Thoracic aorta (tissue), 2 donors: ENCODE measurements at places on chromosomes 3 and 15. TPM values are rescaled to one million over a fixed set of nuclear protein-coding genes. Genes with fewer than 3 reads are reported as not detected.
A peak's percentile ranks its signal among the peaks of the same experiment; 100 is the strongest.

DNA sequence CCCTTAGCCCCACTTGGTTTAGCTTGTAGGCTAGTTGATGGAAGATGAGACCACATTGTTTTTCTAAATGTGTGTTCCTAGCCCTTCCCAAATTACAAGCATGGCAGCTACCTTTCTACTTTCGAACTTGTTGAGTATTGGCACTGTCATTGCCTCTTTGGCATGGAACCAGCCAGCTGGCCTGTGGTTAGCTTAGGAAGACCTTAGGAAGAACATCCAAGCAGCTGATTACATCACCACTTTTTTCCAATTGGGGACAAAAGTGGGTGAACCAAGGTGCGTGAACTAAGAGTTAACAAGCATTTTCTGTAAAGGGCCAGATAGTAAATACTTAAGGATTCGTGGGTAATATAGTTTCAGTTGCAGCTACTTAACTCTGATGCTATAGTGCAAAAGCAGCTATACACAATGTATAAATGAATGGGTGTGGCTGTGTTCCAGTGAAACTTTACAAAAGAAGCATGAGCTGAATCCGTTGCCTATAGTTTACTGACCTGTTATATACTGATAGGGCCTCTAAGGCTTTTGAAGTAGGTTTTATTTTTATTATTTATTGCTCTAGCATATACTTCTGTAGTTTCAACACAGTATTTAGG is 8.5 kb downstream of the KLHL18 start:
- H3K4me3 ChIP-seq = no peak overlapping the region
- no peak overlapping the region for H3K27ac ChIP-seq
- H3K36me3 ChIP-seq = peaks cover 7% of the 10 kb centered on the region
- H3K27me3 ChIP-seq = no peaks in the 10 kb centered on the region
- H3K4me1 ChIP-seq = no peaks in the 10 kb centered on the region

DNA sequence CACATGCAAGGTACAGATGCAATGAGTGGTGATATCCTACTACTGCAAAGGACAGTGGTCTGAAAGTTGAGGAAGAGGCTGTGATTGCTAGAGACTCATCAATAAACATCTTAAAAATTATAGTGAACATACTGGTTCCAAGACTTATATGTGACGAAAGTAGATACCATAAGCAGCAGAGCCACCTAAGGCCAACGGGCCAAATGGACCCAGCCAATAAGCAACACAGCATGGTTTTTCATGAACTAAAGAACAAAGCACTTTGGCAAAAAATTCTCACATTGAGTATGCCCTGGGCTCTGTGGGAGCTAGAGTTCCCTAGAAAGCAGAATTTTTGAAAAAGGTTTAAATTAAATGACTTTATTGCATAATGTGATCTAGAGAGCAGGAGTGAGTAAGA is 272.1 kb downstream of the SI start:
- H3K4me1 ChIP-seq = no peaks in the 10 kb centered on the region
- no peak overlapping the region for H3K4me3 ChIP-seq
- no peaks in the 10 kb centered on the region for H3K27me3 ChIP-seq

DNA sequence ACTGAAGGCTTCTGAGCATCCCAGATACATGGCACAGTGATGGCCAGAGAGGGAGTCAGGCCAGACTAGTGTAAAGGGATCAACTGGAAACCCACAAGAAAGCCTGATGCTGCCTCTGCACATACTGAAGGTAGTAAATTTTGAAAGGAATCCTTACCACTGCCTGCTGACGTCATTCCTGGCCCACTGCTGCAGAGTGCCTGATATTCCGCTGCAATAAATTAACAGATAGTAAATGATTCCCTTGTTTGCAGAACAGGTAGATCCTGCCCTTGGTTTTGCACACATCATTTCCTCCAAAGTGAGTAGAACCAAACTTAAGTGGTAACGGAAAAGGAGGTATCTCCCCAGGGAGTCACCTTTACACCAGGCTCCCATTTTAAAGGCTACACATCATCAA is 146.7 kb downstream of the FBN1 start:
- peaks cover 4% of the 10 kb centered on the region for H3K4me1 ChIP-seq
- H3K27me3 ChIP-seq = no peaks in the 10 kb centered on the region
- H3K27ac ChIP-seq = no peak overlapping the region
- no peak overlapping the region for H3K4me3 ChIP-seq

DNA sequence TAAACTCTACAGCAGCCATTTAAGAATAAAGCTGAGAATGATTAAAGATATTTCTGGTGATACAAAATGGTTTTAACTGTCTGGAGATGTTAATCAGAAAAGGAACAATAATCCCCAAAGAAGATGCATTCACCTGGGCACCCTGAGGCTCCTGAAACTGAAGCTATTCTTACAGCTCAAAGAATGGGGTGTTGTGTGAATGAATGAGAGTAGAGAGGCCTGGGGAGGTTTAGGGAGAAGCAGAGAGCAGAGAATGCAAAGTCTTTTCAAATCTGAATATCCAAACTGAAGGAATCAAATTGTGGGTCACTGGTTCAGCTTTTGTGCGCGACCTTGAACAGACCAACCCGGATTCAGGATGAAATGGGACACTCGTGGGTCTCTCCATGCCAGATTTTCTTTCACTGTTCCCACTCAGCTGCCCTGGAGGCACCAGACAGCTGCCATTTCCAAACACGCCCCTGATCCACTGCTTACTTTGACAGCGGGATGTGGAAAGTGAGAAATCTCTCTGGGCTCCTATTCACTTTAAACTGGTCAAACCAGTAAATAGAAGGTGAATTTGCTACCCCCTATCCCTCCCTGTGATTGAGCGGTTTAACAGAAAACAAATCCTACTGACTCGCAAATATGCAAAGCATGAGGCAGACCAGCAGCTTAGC is 485.5 kb upstream of the THBS1 start:
- no peak overlapping the region for H3K4me3 ChIP-seq
- no peaks in the 10 kb centered on the region for H3K36me3 ChIP-seq
- no peak for DNase-seq
- no peaks in the 10 kb centered on the region for H3K27me3 ChIP-seq
- no peaks in the 10 kb centered on the region for H3K4me1 ChIP-seq
- no peak overlapping the region for H3K27ac ChIP-seq

- no peaks in the 10 kb centered on the region for H3K27me3 ChIP-seq
- no peak for DNase-seq
- H3K4me3 ChIP-seq = no peak overlapping the region
- H3K36me3 ChIP-seq = peaks cover 22% of the 10 kb centered on the region
Observed at GRCh38 chr3:119508172-119508845, 10.0 kb downstream of the TIMMDC1 start.

- no peak overlapping the region for H3K4me3 ChIP-seq
- no peaks in the 10 kb centered on the region for H3K27me3 ChIP-seq
- no peaks in the 10 kb centered on the region for H3K4me1 ChIP-seq
- DNase-seq = no peak
Observed at GRCh38 chr15:55132672-55133071, 64.1 kb downstream of the RSL24D1 start.

DNA sequence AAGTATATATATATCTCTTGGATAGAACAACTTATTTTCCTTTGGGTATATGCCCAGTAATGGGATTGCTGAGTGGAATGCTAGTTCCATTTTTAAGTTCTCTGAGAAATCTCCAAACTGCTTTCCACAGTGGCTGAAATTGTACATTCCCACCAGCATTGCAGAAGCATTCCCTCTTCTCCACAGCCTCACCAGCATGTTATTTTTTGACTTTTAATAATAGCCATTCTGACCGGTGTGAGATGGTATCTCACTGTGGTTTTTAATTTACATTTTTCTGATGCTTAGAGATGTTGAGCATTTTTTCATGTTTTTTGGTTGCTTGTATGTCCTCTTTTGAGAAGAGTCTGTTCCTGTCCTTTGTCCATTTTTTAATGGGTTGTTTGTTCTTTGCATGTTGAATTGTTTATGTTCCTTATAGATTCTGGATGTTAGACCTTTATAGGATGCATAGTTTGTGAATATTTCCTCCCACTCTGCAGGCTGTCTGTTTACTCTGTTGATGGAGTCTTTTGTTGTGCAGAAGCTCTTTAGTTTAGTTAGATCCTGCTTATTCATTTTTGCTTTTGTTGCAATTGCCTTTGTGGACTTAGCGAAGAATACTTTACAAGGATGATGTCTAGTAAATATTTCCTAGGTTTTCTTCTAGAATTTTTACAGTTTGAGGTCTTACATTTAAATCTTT is 82.7 kb upstream of the NR2F2 start:
- no peaks in the 10 kb centered on the region for H3K36me3 ChIP-seq
- no peaks in the 10 kb centered on the region for H3K27me3 ChIP-seq
- no peak for DNase-seq
- H3K27ac ChIP-seq = no peak overlapping the region

- peak; percentile 5 for DNase-seq
- peaks cover 15% of the 10 kb centered on the region for H3K4me1 ChIP-seq
- peak overlapping the region; percentile 88 for H3K4me3 ChIP-seq
- no peaks in the 10 kb centered on the region for H3K27me3 ChIP-seq
- no peaks in the 10 kb centered on the region for H3K36me3 ChIP-seq
Observed at GRCh38 chr3:23202203-23202920, 765 bp upstream of the UBE2E2 start.

DNA sequence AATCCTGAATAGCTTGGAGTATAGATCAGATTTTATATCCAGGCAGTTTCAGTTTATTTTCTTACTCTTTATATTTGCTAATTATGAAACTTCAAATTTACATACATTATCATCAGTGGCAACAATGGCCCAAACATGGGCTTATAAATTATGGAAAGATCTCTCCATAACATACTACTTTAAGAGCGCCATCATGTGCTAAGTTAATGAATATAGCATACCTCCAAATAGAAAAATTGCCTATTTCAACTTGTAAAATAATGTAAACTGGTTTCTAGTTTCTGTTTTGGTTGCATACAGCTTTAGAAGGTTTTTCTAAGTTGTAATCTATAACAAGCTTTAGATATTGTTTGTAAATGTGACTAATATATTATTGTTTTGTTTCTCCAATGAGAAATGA is 531.3 kb upstream of the UBE2E2 start:
- H3K36me3 ChIP-seq = no peaks in the 10 kb centered on the region
- no peak for DNase-seq
- no peaks in the 10 kb centered on the region for H3K27me3 ChIP-seq
- H3K4me3 ChIP-seq = no peak overlapping the region
- H3K4me1 ChIP-seq = no peaks in the 10 kb centered on the region

GRCh38 chr3:178669022-178669601 is 132.9 kb downstream of the KCNMB2 start:
- H3K4me3 ChIP-seq = no peak overlapping the region
- no peak for DNase-seq
- no peaks in the 10 kb centered on the region for H3K4me1 ChIP-seq

- no peaks in the 10 kb centered on the region for H3K36me3 ChIP-seq
- peaks cover 14% of the 10 kb centered on the region for H3K4me1 ChIP-seq
Observed at GRCh38 chr15:52682200-52682599, 3.0 kb upstream of the ATOSA start.

- no peak overlapping the region for H3K27ac ChIP-seq
- no peak overlapping the region for H3K4me3 ChIP-seq
- DNase-seq = no peak
- H3K27me3 ChIP-seq = no peaks in the 10 kb centered on the region
Observed at GRCh38 chr3:78174821-78175220, 1134.9 kb downstream of the ROBO2 start.

GRCh38 chr3:54273791-54274190 is 151.4 kb downstream of the CACNA2D3 start:
- H3K4me3 ChIP-seq = no peak overlapping the region
- no peaks in the 10 kb centered on the region for H3K4me1 ChIP-seq
- H3K36me3 ChIP-seq = no peaks in the 10 kb centered on the region
- no peak for DNase-seq
- no peaks in the 10 kb centered on the region for H3K27me3 ChIP-seq

- H3K4me3 ChIP-seq = no peak overlapping the region
- no peak for DNase-seq
- no peaks in the 10 kb centered on the region for H3K4me1 ChIP-seq
- no peaks in the 10 kb centered on the region for H3K36me3 ChIP-seq
Observed at GRCh38 chr3:120637851-120638559, 41.9 kb downstream of the NDUFB4 start.

DNA sequence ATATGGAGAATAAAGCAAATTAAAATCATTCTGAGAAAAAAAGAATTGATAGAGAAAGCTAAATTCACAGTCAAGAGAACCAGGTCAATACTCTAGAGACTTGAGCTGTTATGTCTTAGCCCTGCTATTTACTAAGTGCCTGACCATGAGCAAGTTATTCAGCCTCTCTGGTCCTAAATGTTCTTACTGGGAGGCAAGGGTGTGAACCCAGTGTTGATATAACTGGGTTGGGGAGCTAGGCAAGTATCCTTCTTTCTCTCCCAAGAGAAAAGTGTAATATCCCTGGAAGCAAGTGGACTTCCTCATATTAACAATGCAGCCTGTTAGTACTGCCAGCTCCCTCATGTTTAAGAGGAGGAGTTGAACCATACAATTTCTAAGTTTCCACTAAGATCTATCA is 488.9 kb upstream of the RASGRP1 start:
- no peaks in the 10 kb centered on the region for H3K36me3 ChIP-seq
- no peak overlapping the region for H3K27ac ChIP-seq
- no peaks in the 10 kb centered on the region for H3K27me3 ChIP-seq
- H3K4me3 ChIP-seq = no peak overlapping the region
- no peak for DNase-seq

GRCh38 chr3:52205727-52206372 is 7.9 kb downstream of the ALAS1 start:
- H3K4me3 ChIP-seq = no peak overlapping the region
- no peak overlapping the region for H3K27ac ChIP-seq
- no peaks in the 10 kb centered on the region for H3K4me1 ChIP-seq
- DNase-seq = no peak
- no peaks in the 10 kb centered on the region for H3K27me3 ChIP-seq
- peaks cover 75% of the 10 kb centered on the region for H3K36me3 ChIP-seq

DNA sequence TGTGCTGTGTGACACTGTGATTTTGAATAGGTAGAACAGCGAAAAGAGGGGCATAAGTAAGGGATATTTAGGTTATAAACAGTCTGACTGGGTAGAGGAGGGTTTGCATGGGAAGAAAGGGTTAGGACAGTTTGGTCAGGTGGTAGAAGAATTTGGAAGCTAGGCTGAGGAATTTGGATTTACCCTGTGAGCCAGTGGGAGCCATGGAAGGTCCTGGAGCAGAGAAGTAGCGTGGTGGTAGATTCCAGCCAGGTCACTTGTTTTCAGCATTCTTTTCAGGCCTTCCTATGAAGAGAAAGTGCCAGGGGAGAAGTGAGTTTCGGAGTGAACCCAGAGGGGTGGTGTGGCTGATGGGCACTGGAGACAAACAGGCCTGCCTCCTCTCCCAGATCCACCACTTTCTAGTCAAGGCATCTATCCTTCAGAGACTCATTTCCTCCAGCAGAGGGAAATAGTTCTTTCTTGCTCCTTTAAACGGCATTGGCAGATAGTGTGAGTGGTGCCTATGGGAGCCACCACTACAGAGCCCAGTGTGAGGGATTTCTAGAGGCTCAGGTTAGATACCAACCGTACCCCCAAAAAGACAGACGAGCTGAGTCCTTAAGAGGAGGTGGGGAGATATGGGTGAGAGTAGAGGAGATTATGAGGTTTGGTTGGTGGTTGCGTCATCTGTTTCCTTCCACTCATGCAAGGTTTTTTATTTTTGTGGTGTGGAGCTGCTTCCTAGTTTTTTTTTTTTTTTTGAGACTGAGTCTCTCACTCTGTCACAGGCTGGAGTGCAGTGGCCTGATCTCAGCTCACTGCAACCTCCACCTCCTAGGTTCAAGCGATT is 21.2 kb downstream of the PXK start:
- no peak for DNase-seq
- no peak overlapping the region for H3K27ac ChIP-seq
- H3K4me1 ChIP-seq = peaks cover 6% of the 10 kb centered on the region

Gene BNIP2
- total RNA-seq = 183 TPM

Gene GOLGA6L7
- not detected for total RNA-seq

Gene ABI3BP
- 185 TPM for total RNA-seq

Gene IGF2BP2
- 2.7 TPM for total RNA-seq

Gene PAK6
- total RNA-seq = 0.78 TPM

Gene CHRFAM7A
- total RNA-seq = 7.6 TPM

Gene CLRN1
- not detected for total RNA-seq

Gene SLC28A1
- 1.6 TPM for total RNA-seq

Gene DBR1
- 9.9 TPM for total RNA-seq

Gene CYP19A1
- 0.54 TPM for total RNA-seq

Gene ZNF639
- total RNA-seq = 62.2 TPM

Gene LEKR1
- total RNA-seq = 4.2 TPM
